ENCODE measurements at places on chromosomes 2 and 18.

GRCh38 chr2:198701481-198701880 lies 756.3 kb downstream of the SATB2 start:
- DNase-seq, result no peak

- DNase-seq, result no peak
Observed at GRCh38 chr2:6577960-6578359, 287.7 kb downstream of the CMPK2 start.

GRCh38 chr18:30280861-30281470 lies 761.6 kb downstream of the DSC3 start:
- DNase-seq, result peak; percentile 12

- DNase-seq, result no peak
Observed at GRCh38 chr2:169572189-169572588, 1.5 kb downstream of the FASTKD1 start.

DNA sequence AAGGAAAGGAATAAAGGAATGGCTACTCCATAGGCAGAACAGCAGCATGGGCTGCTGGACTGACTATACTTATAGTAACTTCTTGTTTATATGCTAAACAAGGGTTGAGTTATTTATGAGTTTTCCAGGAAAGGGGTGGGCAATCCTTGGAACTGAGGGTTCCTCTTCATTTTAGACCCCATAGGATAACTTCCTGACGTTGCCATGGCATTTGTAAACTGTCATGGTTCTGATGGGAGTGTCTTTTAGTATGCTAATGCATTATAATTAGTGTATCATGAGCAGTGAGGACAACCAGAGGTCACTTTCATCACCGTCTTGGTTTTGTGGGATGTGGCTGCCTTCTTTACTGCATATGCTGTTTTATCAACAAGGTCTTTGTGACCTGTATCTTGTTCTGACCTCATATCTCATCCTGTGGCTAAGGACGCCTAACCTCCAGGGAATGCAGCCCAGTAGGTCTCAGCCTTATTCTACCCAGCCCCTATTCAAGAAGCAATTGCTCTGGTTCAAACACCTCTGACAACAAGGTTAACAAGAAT lies 98.6 kb upstream of the CABLES1 start:
- DNase-seq, result no peak

GRCh38 chr2:42072349-42073118 lies 24.7 kb downstream of the PKDCC start:
- peak; percentile 70 for DNase-seq

- DNase-seq, result no peak
Observed at GRCh38 chr2:134208825-134209224, 45.0 kb upstream of the MGAT5 start.

Data from NCI-H774 (cell line).